ENCODE measurements at places on chromosomes 11 and 22. TPM values are rescaled to one million over a fixed set of nuclear protein-coding genes. Genes with fewer than 3 reads are reported as not detected.

DNA sequence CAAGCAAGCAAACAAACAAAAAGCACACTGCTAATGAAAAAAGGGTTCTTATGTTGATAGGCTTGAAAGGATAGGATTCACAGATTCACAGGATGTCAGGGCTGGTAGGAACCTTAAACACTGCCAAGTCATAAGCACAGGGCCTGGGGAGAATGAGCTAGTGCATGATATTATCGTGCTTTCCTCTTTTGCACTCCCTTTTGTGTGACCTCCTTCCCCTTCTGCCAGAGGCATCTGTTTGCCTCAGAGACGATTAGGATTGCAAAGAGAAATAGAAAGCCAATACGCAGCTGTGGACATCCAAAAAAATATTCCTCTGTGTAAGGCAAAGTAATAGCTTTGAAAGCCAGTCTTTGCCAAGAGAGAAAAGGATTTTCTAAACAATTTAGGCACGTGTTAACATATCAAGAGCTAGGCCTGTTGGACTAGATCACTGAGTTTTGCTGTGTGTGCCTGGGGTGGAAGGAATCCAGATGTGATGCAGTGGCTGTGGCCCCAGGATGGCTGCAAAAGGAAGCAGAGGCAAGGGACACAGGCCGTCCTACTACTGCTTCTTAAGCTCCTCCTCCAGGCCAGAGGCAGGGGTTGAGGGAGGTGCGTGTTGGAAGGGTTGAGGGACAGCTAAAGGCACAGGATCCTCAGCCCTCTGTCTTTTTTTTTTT is 30.6 kb downstream of the MCHR1 start:
- DNase-seq, result peak; percentile 52

- DNase-seq, result no peak
Observed at GRCh38 chr22:26404851-26405421, 24.1 kb upstream of the ASPHD2 start.

GRCh38 chr11:27375370-27375769 is 12.4 kb upstream of the CCDC34 start:
- no peak for DNase-seq

- DNase-seq, result no peak
Observed at GRCh38 chr11:44399968-44400367, 90.0 kb upstream of the ALX4 start.

- DNase-seq, result peak; percentile 13
Observed at GRCh38 chr22:49204599-49205482, 622.8 kb downstream of the BRD1 start.

- no peak for DNase-seq
Observed at GRCh38 chr11:120352405-120352804, 16.2 kb downstream of the ARHGEF12 start.

- no peak for DNase-seq
Observed at GRCh38 chr11:112835591-112836255, 125.5 kb upstream of the NCAM1 start.

DNA sequence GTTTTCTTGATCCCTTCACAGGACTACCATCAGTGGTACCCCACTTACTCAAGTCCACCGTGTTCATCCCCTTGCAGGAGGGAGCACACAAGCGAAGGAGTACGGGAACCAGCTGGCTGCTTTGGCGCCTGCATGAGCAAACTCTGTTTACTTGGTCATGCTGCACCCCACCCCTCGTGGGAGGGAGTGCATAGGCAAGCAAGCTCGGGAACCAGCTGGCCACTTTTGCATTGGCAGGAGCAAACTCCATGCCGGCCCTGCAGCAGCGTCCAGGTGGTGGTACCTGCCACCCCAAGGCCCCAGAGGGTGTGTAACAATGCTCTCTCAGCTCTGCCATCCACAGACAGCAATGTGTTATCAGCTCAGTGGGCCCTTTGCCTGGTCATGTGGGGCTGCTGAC is 737.8 kb downstream of the FAM181B start:
- no peak for DNase-seq

GRCh38 chr22:29454276-29454675 is 15.9 kb downstream of the RFPL1 start:
- no peak for DNase-seq

GRCh38 chr22:39954584-39955055 is 5.6 kb upstream of the TMA7B start:
- DNase-seq, result no peak

DNA sequence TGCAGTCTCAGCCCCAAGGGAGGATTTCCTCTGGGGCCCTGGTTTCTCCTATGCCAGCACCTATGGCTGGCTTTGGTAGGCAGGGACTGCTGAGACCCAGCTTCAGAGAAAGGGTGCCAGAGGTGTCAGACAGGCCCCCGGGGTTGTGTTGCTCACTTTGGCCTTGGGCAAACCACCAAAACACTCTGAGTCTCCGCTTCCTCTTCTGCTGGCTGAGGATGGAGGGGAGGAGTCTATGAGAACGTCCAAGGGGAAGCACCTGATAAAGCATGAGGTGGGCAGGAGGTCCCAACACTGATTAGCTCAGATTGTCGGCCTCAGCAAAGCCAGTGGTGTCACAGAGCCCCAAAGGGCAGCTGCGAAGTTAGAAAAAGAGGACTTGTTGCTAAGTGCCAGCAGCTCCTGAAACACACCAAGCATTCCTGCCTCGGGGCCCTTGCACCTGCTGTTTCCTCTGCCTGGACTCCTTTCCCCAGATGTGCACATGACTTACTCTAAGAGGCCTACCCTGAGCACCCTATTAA is 10.5 kb downstream of the SMTNL1 start:
- DNase-seq, result peak; percentile 79

- no peak for DNase-seq
Observed at GRCh38 chr22:22999523-22999922, 70.8 kb upstream of the GNAZ start.

- peak; percentile 59 for DNase-seq
Observed at GRCh38 chr11:77547863-77548551, 41.7 kb upstream of the AQP11 start.

- peak; percentile 92 for DNase-seq
Observed at GRCh38 chr11:64185175-64185692, 737 bp upstream of the STIP1 start.

GRCh38 chr11:78429660-78430059 is 12.0 kb upstream of the GAB2 start:
- DNase-seq, result no peak

GRCh38 chr22:19068784-19069271 is 53.4 kb downstream of the DGCR2 start:
- DNase-seq, result no peak

GRCh38 chr22:48845356-48845936 is 982.2 kb downstream of the BRD1 start:
- no peak for DNase-seq

- DNase-seq, result peak; percentile 35
Observed at GRCh38 chr22:42805998-42806830, 50.9 kb downstream of the ARFGAP3 start.

The CYP2R1 gene
- 9.9 TPM for total RNA-seq

The PIH1D2 gene
- 2.1 TPM for total RNA-seq

The CCDC34 gene
- total RNA-seq, result 4.4 TPM

The KCNK7 gene
- not detected for total RNA-seq

The KBTBD4 gene
- 27.1 TPM for total RNA-seq

The ADSL gene
- 43.2 TPM for total RNA-seq

The ALX4 gene
- total RNA-seq, result not detected

The PKDREJ gene
- total RNA-seq, result not detected

The KRTAP5-5 gene
- total RNA-seq, result not detected

All from adrenal gland (tissue), 19 donors.